ENCODE measurements at places on chromosomes 12 and 14. TPM values are rescaled to one million over a fixed set of nuclear protein-coding genes. Genes with fewer than 3 reads are reported as not detected.

Gene TAS2R9
- polyA plus RNA-seq: not detected

Gene POU6F1
- 0.32 TPM for polyA plus RNA-seq

Gene RTL1
- polyA plus RNA-seq: not detected

Gene TOMM20L
- polyA plus RNA-seq: not detected

Gene C12orf56
- 0.09 TPM for polyA plus RNA-seq

Gene TAS2R19
- polyA plus RNA-seq: not detected

Gene PLEKHG7
- not detected for polyA plus RNA-seq

Gene SAMD15
- polyA plus RNA-seq: 0.37 TPM

Gene PIANP
- polyA plus RNA-seq: not detected

Gene ARHGAP9
- not detected for polyA plus RNA-seq

Gene ASB8
- 18.2 TPM for polyA plus RNA-seq

Gene SLC25A47
- polyA plus RNA-seq: not detected

Gene CEBPE
- polyA plus RNA-seq: not detected

Gene PRICKLE1
- polyA plus RNA-seq: 13.9 TPM

Gene KCNMB4
- polyA plus RNA-seq: 0.83 TPM

Gene TMEM119
- polyA plus RNA-seq: not detected

Gene VPS37B
- 56.7 TPM for polyA plus RNA-seq

Gene GSC
- polyA plus RNA-seq: 0.05 TPM

Gene SLC4A8
- 0.17 TPM for polyA plus RNA-seq

Gene SIRT4
- 0.77 TPM for polyA plus RNA-seq

Gene FOXA1
- polyA plus RNA-seq: 0.09 TPM

Gene FBXW8
- 6.0 TPM for polyA plus RNA-seq

Gene CLEC1B
- not detected for polyA plus RNA-seq

Gene TAS2R43
- polyA plus RNA-seq: not detected

Gene PCED1B
- polyA plus RNA-seq: 3.3 TPM

Gene EIF2B1
- 29.6 TPM for polyA plus RNA-seq

Gene C3AR1
- 0.25 TPM for polyA plus RNA-seq

Gene SLC39A5
- polyA plus RNA-seq: not detected

Gene LRTM2
- polyA plus RNA-seq: not detected

Gene CARMIL3
- 0.01 TPM for polyA plus RNA-seq

Gene SLC7A8
- polyA plus RNA-seq: 27.0 TPM

Gene IL23A
- 1.1 TPM for polyA plus RNA-seq

Gene NAP1L1
- polyA plus RNA-seq: 233 TPM

Gene GALNT8
- not detected for polyA plus RNA-seq

Gene GLI1
- polyA plus RNA-seq: 0.90 TPM

Gene KCTD10
- 72.5 TPM for polyA plus RNA-seq

Gene GLIPR1L1
- not detected for polyA plus RNA-seq

Gene PRB3
- polyA plus RNA-seq: not detected

Gene BEGAIN
- polyA plus RNA-seq: 1.7 TPM

Gene GALNT6
- 4.1 TPM for polyA plus RNA-seq

Gene CD163L1
- 0.14 TPM for polyA plus RNA-seq

Gene SAMD4A
- polyA plus RNA-seq: 5.6 TPM

Gene ENO2
- 8.3 TPM for polyA plus RNA-seq

Gene STAC3
- polyA plus RNA-seq: 0.35 TPM

Gene AHNAK2
- polyA plus RNA-seq: 43.1 TPM

Gene IL31
- not detected for polyA plus RNA-seq

Gene LAG3
- 0.33 TPM for polyA plus RNA-seq

Gene SPTB
- polyA plus RNA-seq: 0.06 TPM

Gene CACNA2D4
- not detected for polyA plus RNA-seq

Gene B3GNT4
- 2.9 TPM for polyA plus RNA-seq

Gene NTF3
- not detected for polyA plus RNA-seq

Gene SLC38A6
- polyA plus RNA-seq: 8.4 TPM

Gene CD69
- not detected for polyA plus RNA-seq

Gene FAM186B
- polyA plus RNA-seq: 0.19 TPM

Gene MUCL1
- polyA plus RNA-seq: 1.7 TPM

Gene ENDOU
- not detected for polyA plus RNA-seq

Gene LIN7A
- polyA plus RNA-seq: not detected

Gene RAB21
- polyA plus RNA-seq: 8.2 TPM

Gene MGAT4C
- polyA plus RNA-seq: not detected
